ENCODE measurements at places on chromosomes 2 and 18.
A peak's percentile ranks its signal among the peaks of the same experiment; 100 is the strongest.

- peaks cover 51% of the 10 kb centered on the region for H3K4me1 ChIP-seq
- H3K27me3 ChIP-seq, result no peaks in the 10 kb centered on the region
- H3K36me3 ChIP-seq, result peaks cover 3% of the 10 kb centered on the region
- DNase-seq, result no peak
- H3K27ac ChIP-seq, result no peak overlapping the region
These were observed 9.8 kb downstream of the HPCAL1 start for GRCh38 chr2:10312437-10312957.

GRCh38 chr2:132953771-132954170, 283.8 kb upstream of the LYPD1 start:
- H3K27me3 ChIP-seq, result no peaks in the 10 kb centered on the region
- no peak for DNase-seq
- no peak overlapping the region for H3K4me3 ChIP-seq
- no peak overlapping the region for H3K27ac ChIP-seq

DNA sequence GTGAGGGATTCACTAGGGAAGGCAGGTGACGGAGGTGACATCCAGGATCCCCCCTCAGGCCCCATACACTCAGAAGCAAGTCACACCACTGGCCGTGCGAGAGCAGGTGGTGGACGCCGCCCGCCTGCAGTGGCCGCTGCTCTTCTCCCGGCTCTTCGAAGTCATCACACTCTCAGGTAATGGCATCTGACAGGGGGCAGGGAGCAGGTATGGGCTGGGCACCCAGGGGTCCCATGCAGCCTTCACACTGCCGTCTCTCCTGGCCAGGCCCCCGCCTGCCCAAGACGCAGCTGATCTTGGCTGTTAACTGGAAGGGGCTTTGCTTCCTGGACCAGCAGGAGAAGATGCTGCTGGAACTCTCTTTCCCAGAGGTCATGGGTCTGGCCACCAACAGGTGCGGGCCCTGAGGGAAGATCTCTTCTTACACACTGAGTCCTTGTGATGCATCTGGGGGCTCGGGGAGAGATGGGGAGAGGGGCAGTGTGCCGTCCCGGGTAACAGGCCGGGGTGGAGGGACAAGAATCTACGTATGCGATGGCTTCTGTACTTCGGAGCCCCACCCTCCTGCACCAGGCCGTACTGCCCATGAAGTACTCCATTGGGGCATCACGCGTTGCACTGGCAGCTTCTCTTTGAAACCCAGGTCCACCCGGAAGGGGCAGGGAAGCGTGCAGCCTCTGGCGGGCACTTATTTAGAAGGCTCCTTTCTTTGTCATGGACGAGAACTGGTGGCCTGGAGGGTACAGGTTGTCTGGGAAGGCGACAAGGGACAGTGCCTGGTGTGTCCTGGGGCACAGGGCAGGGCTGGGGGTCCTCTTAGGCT, 18.8 kb upstream of the GPR17 start:
- H3K36me3 ChIP-seq, result no peaks in the 10 kb centered on the region
- DNase-seq, result no peak
- H3K27ac ChIP-seq, result no peak overlapping the region
- no peak overlapping the region for H3K4me3 ChIP-seq
- H3K4me1 ChIP-seq, result peaks cover 5% of the 10 kb centered on the region

- H3K4me1 ChIP-seq, result peaks cover 2% of the 10 kb centered on the region
- no peak overlapping the region for H3K27ac ChIP-seq
These were observed 14.5 kb downstream of the EPAS1 start for GRCh38 chr2:46311651-46312223.

GRCh38 chr2:27126252-27126710, 2.7 kb downstream of the ABHD1 start:
- no peak for DNase-seq
- peaks cover 9% of the 10 kb centered on the region for H3K27me3 ChIP-seq
- H3K27ac ChIP-seq, result no peak overlapping the region

DNA sequence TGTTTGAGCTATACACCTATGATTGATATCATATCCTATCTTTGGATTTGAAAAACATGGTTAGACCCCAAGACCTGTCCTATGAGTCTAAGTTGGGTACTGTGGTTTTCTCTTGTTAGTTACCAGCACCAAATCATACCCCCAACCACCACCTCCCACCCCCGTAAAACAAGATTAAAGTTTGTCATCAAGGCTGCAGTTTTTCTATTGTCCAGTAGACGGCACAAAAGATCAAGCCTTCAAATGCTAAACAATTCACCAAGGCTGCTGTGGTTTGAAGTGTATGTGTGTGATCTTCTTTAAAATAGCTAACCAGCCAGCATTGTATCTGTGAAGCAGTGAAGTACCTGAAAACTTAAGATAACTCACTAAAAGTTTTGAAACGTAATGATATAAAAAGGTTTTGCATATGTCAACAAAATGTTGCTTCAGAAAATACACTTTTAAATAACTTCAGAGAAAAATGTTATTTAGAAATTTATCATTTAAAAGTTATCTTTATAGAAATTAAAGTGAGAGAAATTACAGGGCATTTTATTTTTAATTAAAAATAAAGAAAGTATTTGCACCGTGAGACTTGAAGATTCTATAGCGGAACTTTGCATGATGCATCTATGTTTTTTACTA, 5.8 kb upstream of the MEIS1 start:
- no peak for DNase-seq
- no peaks in the 10 kb centered on the region for H3K36me3 ChIP-seq
- H3K4me1 ChIP-seq, result peaks cover 13% of the 10 kb centered on the region
- no peak overlapping the region for H3K27ac ChIP-seq
- H3K27me3 ChIP-seq, result peaks cover 77% of the 10 kb centered on the region

GRCh38 chr18:47418746-47419145, 167.3 kb upstream of the SKOR2 start:
- H3K27ac ChIP-seq, result no peak overlapping the region
- H3K36me3 ChIP-seq, result no peaks in the 10 kb centered on the region
- no peak for DNase-seq
- H3K4me3 ChIP-seq, result no peak overlapping the region
- no peaks in the 10 kb centered on the region for H3K4me1 ChIP-seq
- peaks cover 22% of the 10 kb centered on the region for H3K27me3 ChIP-seq

- H3K27me3 ChIP-seq, result peaks cover 6% of the 10 kb centered on the region
- H3K4me3 ChIP-seq, result no peak overlapping the region
- DNase-seq, result no peak
- no peaks in the 10 kb centered on the region for H3K4me1 ChIP-seq
- no peaks in the 10 kb centered on the region for H3K36me3 ChIP-seq
- no peak overlapping the region for H3K27ac ChIP-seq
These were observed 17.9 kb downstream of the CYP26B1 start for GRCh38 chr2:72129681-72130340.

DNA sequence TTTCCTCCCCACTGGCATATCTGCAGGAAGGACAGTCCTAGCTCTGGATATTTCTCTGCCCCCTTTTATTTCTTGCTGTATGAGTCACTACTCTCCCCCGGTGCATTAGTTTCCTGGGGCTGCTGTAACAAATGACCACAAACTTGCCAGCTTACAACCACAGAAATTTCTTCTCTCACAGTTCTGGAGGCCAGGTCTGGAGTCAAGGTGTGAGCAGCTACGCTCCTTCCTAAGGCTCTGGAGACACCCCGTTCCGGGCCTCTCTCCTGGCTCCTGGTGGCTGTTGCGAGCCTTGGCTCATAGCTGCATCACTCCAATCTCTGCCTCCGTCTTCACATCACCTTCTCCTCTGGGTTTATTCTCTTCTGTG, 34.1 kb downstream of the PTPRM start:
- DNase-seq, result no peak
- H3K36me3 ChIP-seq, result no peaks in the 10 kb centered on the region
- H3K27me3 ChIP-seq, result no peaks in the 10 kb centered on the region
- no peaks in the 10 kb centered on the region for H3K4me1 ChIP-seq
- no peak overlapping the region for H3K27ac ChIP-seq

- no peak overlapping the region for H3K27ac ChIP-seq
- H3K36me3 ChIP-seq, result no peaks in the 10 kb centered on the region
- H3K27me3 ChIP-seq, result no peaks in the 10 kb centered on the region
These were observed 1300.5 kb upstream of the DDX18 start for GRCh38 chr2:116513991-116514390.

DNA sequence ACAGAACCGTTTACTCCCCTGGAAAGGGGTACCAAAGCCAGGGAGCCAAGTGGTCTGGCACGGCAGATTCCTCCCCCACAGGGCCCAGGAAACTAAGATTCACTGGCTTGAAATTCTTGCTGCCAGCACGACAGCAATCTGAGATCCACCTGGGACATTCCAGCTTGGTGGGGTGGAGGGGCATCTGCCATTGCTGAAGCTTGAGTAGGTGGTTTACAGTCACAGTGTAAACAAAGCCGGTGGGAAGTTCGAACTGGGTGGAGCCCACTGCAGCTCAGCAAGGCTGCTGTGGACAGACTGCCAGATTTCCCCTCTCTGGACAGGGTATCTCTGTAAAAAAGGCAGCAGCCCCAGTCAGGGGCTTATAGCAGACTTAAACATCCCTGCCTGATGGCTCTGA, 901.7 kb upstream of the LRRTM1 start:
- H3K4me3 ChIP-seq, result no peak overlapping the region
- H3K4me1 ChIP-seq, result no peaks in the 10 kb centered on the region
- no peaks in the 10 kb centered on the region for H3K27me3 ChIP-seq
- no peaks in the 10 kb centered on the region for H3K36me3 ChIP-seq

DNA sequence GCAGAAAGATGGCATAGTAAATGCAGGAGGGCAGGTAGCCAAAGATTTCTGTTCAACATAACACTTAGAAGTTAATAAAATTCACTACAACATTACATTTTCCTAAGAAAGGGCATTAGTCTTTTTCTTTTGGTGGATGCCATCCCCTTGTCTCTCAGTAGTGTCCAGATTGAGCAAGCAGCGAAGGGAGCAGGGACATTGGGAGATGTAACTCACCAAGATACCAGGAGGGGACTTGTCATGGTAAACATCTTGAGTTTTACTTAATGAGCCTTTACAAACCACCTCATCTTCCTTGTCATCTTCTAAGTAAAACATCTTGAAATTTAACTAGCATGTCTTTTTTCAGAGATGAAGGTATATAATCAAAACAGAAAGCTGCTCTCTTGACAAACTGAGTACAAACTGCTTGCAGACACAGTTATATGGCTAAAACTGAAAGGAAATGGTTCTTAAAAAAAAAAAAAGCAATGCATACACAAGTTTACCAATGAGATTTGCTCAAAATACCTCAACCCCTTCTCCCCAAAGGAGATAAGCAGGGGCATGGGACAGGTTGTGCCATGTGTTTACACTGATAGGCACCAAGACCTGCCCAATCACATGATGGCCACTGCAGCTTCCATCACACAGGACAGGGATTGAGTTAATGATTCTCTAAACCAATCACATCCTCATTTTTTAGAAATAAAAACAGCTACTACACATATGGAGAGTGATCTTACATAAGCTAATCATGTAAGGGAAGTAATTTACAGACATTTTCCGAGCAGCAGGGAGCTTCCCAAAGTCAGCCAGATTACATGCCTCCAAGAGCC, 30.3 kb downstream of the LPIN2 start:
- peaks cover 1% of the 10 kb centered on the region for H3K36me3 ChIP-seq
- no peaks in the 10 kb centered on the region for H3K27me3 ChIP-seq
- H3K27ac ChIP-seq, result peak overlapping the region; percentile 95
- no peak for DNase-seq
- H3K4me1 ChIP-seq, result peaks cover 82% of the 10 kb centered on the region

DNA sequence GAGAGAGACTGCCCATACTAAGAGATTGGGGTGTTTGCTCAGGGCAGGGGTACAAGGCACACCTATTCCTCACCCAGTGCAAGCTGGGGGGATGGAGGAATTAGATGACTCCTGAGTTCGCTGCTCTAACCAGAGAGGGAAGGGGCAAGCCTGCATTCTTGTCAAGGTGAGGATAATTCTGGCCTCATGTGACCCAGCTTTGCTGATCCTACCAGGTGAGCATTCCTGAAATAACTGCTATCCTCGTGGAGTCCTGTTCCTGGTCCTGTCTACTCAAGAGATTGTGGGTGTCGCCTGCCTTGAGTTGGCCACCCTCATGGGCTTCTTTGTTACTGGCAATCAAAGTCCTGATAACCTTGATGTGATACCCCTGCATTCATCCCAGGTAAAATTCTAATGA, 206.0 kb downstream of the SPP2 start:
- no peaks in the 10 kb centered on the region for H3K36me3 ChIP-seq
- H3K27me3 ChIP-seq, result peaks cover 2% of the 10 kb centered on the region
- no peak overlapping the region for H3K27ac ChIP-seq
- peaks cover 26% of the 10 kb centered on the region for H3K4me1 ChIP-seq
- no peak for DNase-seq

GRCh38 chr2:172252154-172252553, 149.5 kb upstream of the DLX2 start:
- DNase-seq, result no peak
- H3K27me3 ChIP-seq, result no peaks in the 10 kb centered on the region
- H3K27ac ChIP-seq, result no peak overlapping the region
- peaks cover 54% of the 10 kb centered on the region for H3K4me1 ChIP-seq
- H3K4me3 ChIP-seq, result no peak overlapping the region
- H3K36me3 ChIP-seq, result no peaks in the 10 kb centered on the region

DNA sequence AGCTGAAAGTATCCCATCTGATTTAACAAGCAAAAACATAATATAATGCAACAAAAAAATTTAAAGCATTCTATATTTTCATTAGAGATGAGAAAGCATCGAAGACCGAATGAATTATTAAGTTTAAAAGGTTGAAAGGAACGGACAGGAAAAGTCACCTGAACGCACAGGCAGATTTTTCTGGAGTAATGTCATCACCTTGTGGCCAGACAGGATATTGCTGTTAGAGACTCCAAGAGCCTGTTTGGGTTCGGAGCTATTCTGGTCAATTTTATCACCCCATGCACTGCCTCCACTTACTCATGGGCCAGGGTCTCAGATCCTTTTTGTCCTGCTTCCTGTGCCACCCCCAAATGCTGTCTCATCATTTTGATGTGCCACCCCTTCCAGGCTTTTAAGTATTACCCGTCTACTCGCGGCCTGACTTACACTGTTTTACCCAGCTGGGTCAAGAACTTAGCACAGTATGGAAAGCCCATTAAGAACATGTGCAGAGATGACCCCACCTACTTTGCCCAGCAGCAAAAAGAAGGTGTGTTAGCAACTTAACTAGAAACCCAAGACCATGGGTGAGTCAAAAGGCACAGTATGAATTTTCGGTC, 27.3 kb downstream of the GKN2 start:
- DNase-seq, result peak; percentile 45
- H3K27ac ChIP-seq, result no peak overlapping the region
- H3K36me3 ChIP-seq, result no peaks in the 10 kb centered on the region
- no peaks in the 10 kb centered on the region for H3K27me3 ChIP-seq
- H3K4me3 ChIP-seq, result no peak overlapping the region
- peaks cover 2% of the 10 kb centered on the region for H3K4me1 ChIP-seq

GRCh38 chr2:234802071-234802844, 149.6 kb upstream of the SH3BP4 start:
- H3K4me1 ChIP-seq, result no peaks in the 10 kb centered on the region
- no peaks in the 10 kb centered on the region for H3K36me3 ChIP-seq
- H3K4me3 ChIP-seq, result no peak overlapping the region
- peaks cover under 1% of the 10 kb centered on the region for H3K27me3 ChIP-seq
- DNase-seq, result no peak

- peaks cover 85% of the 10 kb centered on the region for H3K4me1 ChIP-seq
- no peak overlapping the region for H3K4me3 ChIP-seq
- peaks cover 20% of the 10 kb centered on the region for H3K36me3 ChIP-seq
- H3K27me3 ChIP-seq, result no peaks in the 10 kb centered on the region
- no peak overlapping the region for H3K27ac ChIP-seq
These were observed 14.9 kb downstream of the PPP3R1 start for GRCh38 chr2:68237404-68237803.

Data from activated naive CD8-positive, alpha-beta T cell treated with anti-CD3 and anti-CD28 coated beads, Interleukin-2, amount 50 U/mL, for 24 hours (primary cell).